ENCODE measurements at places on chromosomes 7 and 10. TPM values are rescaled to one million over a fixed set of nuclear protein-coding genes. Genes with fewer than 3 reads are reported as not detected.
A peak's percentile ranks its signal among the peaks of the same experiment; 100 is the strongest.

GRCh38 chr7:44366986-44367385 is 41.6 kb upstream of the CAMK2B start:
- no peak for DNase-seq

WDFY4 gene
- total RNA-seq, result 1.00 TPM

FXYD4 gene
- not detected for total RNA-seq

CDHR1 gene
- 0.17 TPM for total RNA-seq

NUTM2D gene
- 4.7 TPM for total RNA-seq

GPC2 gene
- total RNA-seq, result 11.8 TPM

DNA sequence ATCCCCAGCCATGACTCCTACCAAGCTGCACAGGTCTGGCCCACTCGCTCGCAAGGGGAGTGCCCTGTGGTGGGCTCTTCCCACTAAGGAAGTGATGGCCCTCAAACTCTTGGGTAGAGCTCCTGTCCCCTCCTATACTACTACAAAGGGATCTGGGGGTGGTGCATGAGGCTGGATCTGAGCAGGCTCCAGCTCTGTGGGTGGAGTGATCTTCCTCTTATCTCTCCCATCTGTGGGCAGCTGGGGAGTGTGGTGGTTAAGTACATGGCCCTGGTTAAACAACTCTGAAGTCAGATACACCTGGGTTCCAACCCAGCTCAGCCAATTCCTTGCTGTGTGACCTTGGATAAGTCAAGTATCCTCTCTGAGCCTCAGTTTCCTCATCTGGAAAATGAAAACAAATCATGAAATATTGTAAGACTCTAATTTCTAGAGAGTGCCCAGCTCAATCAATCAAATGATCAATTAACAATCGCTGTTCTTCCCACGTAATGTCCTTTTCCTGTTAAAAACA is 17.4 kb downstream of the DDIT4 start:
- DNase-seq, result peak; percentile 69

CREB5 gene
- not detected for total RNA-seq

DNA sequence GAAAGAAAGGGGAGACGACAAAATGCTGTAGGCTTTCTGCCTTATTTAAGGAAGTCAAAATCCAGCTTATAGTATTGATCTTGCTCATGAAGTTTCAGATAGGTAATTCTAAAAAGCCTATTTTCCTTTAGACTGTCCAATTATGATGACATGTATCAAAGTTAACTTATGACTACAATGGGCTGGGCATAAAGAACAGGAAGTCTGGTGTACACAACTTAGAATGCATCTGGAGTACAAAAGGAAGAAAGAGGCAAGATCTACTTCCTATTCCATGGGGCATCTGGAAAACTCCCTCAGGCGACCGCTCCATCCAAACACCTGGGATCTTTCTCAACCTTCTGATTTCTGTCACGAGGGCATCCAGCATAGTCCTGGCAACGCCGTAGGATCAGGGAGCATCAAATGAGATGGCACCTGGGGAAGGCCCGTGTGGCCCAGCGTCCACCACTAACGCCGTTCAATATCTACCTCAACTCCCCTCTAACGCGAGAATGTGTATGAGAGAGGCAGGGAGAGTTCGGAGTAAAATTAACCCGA is 512 bp downstream of the FAM24B start:
- DNase-seq, result no peak

GRCh38 chr7:79221211-79221610 is 232.3 kb downstream of the MAGI2 start:
- DNase-seq, result no peak

GRCh38 chr7:2953099-2953498 is 90.6 kb downstream of the CARD11 start:
- no peak for DNase-seq

DNA sequence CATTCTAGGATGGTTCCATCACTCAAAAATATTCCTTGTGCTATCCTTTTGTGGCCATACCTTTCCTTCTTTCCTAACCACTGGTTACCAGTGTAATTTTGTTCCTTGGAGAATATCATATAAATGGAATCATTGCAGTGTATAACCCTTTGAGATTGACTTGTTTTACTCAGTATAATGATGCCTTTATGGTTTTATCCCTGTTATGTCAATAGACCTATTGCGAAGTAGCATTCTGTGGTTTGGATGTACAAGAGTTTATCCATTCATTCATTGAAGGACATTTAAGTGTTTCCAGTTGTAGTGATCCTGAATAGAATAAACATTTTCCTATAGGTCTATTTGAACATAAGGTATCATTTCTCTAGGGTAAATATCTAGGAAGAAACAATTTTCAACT is 54.2 kb downstream of the RBM33 start:
- no peak for DNase-seq

DNA sequence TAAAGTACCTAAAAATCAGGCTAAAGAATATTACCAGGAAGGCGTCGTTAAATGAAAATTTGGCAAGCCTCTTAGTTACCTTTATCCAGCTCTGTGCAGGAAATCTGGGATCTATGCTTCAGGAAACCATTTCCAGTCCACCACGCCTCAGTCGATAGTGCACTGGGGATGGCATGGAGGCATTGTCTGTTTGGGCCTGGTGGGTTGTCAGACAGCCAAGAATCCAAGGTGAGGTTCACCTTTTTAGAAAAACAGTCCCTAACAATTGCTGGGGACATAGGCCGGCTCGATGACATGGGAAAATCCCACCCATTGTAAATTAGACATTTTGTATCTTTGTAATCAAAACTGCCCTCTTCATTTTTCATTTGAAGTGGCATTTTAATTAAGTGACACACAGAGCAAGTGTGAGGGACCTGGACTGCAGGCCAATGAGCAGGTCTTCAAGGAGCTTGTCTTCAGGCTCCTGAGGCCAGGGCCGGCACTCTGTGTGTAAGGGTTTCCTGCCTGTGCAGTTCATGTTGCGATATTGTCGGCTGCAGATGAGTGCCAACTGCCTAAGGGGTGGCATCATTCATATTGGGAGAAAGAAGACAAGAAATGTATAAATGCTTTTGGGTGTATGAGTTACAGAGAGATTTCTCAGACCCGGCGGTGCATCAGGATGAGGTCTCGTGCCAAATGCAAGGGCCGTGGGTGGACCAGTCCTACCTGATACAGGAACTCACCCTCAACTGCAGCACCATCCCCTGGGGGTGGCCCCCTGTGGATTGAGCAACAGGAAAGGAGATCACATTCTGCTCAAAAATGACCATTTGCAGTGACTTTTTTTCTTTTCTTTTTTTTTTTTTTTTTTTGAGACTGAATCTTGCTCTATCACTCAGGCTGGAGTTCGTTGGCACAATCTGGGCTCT is 80.8 kb downstream of the PTPRE start:
- DNase-seq, result no peak

DNA sequence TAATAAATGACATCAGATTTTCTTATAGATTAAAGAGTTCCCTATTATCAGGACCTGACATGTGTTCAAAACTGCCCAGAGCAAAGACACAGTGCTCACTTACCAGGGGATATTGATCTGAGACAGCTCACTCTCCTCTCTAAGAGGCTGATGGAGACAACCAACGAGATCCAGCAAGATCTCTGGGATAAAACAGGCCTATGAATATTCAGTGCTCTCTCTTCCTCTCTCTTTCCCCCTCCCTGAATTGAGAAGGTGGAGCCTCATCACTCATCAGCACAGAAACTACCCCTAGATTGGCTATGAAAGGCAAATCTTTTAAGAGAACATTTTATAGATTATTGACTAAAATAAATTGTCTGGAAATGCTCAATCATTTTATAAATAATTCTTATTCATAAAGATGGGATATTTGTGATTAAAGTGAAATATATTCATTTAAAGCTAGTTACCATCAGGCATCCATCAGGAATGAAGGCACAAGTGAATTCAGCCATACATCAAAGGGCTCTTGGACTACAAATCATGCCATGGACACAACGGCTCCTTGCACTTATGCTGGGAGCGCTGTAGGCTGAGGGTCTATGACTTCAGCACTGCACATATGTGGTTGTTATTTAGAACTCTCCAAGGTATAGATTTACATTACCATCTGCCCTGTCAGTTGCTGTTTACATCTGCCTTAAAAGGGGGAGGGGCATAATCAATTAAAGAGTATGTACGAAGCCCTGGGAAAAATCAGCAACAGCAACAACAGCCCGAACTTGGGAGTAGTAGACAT is 3.4 kb upstream of the PPP1R17 start:
- DNase-seq, result no peak

DNA sequence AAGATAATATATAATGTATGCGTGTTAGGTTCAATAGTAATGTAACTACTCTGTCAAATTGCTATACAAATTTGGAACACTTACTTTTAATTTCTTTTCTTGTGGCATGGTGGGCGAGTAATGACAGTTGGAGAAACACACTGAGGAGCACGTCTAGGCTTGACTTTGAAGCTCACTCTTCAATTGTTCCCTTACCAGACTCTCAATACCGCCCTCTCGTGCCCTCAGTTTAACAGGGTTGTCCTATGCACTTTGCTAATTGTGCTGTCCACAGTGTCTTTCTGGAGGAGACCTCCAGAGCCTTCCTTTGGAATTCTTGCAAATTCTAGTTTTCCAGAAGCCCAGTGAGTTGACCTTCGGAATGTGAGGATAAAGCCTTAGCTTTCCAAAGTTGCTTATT is 107.2 kb upstream of the RELN start:
- no peak for DNase-seq

ZNF316 gene
- 59.4 TPM for total RNA-seq

- no peak for DNase-seq
These were observed 71.4 kb downstream of the WDR37 start for GRCh38 chr10:1127629-1128028.

POM121 gene
- 56.0 TPM for total RNA-seq

SPAM1 gene
- total RNA-seq, result not detected

DNA sequence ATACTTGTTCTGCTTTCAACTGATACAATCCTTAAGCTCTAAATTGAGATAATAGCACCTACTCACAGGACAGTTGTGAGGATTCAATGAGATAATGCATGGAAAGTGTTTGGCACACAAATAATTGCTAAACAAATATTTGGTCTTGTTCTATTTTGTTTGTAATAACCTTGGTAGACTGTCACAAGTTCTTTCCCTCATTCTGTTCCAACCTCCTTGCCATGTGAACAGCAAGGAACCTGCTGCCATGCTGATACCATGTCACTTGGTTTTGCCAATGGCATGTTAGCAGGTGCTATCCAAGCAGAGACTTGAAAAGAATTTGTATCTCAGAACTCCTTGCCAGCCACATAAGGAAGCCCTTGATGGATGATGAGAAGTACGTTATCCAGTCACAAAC is 24.8 kb upstream of the TECTB start:
- no peak for DNase-seq

- no peak for DNase-seq
These were observed 420.5 kb upstream of the GALNT17 start for GRCh38 chr7:70711452-70711851.

DNA sequence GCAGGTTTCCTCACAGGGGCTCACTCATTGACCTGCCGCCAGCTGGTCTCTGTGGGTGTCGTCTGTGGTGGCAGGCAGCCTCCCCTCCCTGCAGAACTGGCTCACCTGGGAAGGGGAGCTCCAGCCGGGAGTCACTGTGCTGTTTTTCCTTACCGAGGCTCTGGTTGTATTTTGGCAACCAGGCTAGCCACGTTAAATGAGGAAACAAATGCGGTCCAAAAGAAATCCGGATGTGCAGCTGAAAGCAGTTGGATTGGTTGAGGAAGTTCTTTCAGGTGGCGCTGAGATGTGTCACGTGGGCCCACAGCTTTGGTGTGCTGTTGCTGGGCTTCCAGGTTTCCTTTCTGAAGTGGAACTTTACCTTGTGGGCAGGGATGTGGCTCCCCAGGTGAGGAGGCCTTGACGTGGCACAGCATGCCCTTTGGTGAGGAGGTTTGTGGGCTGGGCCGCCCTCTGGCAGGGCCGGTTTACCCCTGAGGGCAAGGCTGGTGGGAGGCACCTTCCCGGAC is 14.2 kb downstream of the MTURN start:
- peak; percentile 45 for DNase-seq

DNA sequence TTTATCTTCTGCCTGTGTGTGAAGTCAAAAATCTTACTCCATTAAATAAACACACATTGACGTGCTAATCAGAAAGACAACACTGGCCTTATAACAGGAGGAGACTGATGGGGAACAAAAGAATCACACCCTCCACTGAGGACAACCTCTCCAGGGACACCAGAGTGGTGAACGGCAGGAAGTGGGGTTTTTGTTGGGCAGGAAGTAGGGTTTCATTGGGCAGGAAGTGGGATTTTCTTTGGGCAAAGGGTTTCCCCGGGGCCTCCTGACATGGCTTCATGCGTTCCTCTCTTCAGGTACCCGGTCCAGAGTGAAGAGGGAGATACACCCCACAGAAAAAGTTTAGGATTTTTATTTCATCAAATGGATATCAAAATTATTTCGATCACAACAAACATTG is 30.6 kb downstream of the ADARB2 start:
- peak; percentile 23 for DNase-seq

- DNase-seq, result no peak
These were observed 103.2 kb downstream of the NRBF2 start for GRCh38 chr10:63236113-63236935.

DNA sequence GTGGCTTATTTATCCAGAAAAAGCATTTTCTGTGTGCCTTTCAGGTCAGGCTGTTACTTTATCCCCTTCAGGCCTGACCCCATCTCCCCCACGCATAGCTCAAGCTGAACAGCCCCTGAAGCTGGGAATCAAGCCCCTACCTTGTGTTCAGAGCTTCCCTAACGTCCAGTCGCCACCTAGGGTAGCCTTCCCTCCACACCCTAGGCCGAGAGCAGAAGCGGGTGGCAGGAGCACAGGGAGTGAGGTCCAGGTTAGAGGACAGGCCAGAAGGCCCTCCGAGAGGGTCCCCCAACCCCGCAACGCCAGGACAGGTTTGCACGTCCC is 479 bp upstream of the SEMA4G start:
- no peak for DNase-seq

ZNF518A gene
- 22.4 TPM for total RNA-seq

- no peak for DNase-seq
These were observed 104.7 kb downstream of the ST8SIA6 start for GRCh38 chr10:17349717-17350116.

DNA sequence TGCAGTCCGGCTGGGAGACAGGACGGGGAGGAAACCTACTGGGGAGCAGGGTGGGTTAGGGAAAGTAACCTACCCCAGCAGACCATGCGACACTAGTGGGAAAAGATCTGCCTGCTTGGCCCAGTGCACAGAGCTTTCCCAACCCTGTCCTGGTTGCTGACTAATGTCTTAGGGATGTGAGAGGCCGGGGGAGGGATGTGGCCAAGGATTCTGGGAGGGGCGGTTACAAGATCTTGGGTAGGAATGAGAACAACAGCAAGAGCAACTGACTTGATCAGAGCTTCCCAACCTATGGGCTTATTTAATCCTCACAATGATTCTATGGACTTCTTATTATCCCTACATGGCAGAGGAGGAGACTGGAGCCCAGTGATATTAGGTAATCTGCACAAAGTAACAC is 24.0 kb upstream of the EIF5AL1 start:
- no peak for DNase-seq

TMEM120A gene
- total RNA-seq, result 27.4 TPM

GRCh38 chr7:32062150-32062549 is 8.1 kb downstream of the PDE1C start:
- DNase-seq, result no peak

GRCh38 chr7:139043823-139044812 is 8.3 kb upstream of the ZC3HAV1L start:
- peak; percentile 92 for DNase-seq

SLC18A3 gene
- total RNA-seq, result not detected

Data from CD4-positive, alpha-beta memory T cell (primary cell).